ENCODE measurements at places on chromosomes 3 and 15.

DNA sequence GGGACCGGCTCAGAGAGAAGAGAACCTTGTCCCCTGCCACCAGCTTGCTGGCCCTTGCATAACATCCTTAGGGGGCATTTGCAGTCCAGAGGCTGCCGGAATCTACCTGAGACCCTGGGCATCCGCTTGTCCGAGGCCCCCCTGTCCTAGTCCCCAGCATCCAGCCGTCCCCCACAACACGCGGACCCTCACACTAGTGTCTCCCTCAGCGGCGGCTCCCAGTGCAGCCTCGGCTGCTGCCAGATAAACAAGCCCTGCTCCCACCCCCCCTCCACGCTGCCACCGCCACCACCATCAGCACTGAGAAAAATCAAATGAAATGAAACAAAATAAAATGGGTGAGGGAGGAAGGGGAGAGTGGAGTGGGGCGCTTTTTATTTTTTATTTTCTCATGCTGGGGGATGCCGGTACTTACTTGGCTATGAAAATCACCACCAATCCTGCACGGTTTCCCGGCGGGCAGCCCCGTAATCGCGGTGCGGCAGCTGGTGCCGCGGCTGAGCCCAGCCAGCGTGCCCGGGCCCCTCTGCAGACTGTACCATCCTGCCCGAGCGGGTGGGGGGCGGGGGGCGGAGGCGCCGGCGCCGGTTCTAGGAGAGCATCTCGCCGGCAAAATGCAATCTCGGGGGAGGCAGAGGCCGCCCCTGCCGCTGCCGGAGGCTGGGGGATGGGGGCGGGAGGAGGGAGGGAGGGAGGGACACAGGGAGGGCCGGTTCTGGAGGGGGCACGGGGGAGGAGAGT lies at the start of gene ATP2B2:
TSS of gene ATP2B2 (minus strand) at position 537 of the 741 bp plus-strand sequence. CDS start 56,043 bp downstream, outside the sequence.
- DNase-seq, result no peak

DNA sequence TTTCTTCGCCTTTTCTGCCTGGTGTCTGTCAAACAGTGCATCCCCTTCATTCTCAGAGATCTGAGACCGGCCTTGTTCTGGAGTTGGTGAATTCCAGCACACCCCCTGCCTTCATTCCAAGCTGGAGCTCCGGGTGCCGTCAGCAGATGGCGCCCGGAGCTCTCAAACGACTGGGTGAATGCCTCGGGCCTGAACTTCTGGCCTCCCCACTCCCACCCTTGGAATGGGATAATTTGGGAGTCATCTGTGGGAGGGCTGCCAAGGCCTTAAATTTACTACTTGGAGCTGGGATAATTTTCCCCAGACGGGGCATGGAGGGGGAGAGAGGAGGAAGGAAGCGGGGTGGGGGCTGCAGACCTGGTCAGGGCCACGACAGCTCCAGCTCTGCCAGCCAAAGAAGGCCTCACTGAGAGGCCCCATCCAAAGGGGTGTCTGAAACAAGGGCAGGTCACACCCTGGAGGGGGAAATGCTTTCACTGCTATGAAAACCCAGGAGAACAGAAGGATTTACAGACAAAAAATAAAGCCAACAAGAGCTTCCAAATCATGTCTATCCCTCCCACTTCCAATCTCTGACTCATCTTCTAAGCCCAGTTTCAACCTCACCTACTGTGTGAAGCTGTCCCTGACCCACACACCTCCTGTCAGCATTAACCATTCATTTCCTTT lies 187.9 kb downstream of the OPA1 start:
- peak; percentile 65 for DNase-seq

- no peak for DNase-seq
Observed at GRCh38 chr15:74417225-74417624, 16.5 kb downstream of the SEMA7A start.

DNA sequence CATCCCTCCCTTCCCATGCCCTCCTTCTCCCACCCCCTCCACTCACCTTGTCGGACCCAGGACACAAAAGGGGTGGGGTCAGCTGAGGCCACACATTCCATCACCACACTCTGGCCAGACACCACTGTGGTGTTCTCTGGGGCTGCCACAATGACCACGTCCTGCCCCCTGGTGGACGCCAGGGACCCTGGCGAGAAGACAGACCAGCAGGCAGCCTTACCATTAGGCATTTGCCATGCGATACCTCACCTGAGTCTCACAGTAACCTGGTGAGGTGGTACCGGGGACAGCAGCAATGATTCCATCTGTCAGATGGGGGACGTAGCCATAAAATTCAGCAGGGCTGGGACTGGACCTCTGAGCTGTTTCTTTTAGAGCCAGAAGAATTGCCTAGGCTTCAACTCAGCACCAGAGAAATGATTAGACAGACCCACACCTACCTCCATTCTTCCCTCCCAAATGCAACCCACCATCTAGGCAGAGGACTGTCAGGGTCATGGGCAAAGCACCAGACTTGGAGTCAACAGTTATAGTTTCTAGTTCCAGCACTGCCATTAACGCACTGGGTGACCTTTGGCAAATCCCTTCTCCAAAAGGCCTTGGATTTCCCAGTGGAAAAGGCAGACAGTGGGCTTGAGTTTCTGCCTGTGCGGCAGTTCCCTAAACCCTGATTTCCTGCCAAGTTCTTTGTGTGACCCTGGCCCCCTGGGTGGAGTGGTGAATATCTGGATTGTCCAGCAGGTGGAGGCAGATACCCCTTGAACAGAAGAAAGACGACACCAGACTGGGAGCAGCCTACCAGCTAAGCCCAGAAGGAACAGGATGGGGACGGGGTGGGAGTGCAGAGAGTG lies 21.8 kb downstream of the IGDCC4 start:
- DNase-seq, result no peak

DNA sequence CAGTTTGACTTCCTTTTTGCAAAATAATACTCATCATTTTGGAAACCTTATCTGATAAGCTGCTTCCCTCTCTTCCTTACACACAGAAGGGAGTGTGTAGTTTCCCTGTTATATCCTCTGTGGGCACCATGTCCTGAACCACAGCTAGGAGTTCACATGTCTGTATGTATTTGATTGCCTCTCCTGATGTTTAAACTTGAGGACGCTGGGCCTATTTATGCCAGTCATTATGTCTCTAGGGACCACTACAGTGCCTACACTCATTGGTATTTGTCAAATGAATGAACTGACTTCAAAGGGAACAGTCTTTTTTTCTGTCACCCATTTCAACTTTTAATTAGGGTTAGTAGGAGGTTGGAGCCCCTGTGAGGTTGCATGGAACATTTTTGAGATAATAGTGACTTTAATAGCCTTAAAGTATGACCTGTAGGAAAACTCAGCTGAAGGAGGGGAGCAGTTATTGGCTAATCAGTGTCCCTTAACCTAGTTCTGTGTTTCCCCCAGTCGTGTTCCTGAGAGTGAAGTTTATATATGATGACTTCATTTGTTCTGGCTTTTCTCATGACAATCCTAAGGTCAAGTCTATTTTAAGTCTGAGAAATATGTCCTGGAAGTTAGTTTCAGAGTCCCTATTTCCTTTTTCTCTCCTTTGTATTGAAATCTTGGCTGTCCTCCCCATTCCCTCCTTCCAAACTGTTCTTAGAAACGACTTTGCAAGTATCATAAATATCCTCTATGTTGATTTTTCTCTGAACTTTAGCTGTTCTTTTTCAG lies 28.9 kb downstream of the PDE8A start:
- DNase-seq, result no peak

GRCh38 chr15:31102039-31102321 lies 455 bp upstream of the TRPM1 start:
- no peak for DNase-seq

DNA sequence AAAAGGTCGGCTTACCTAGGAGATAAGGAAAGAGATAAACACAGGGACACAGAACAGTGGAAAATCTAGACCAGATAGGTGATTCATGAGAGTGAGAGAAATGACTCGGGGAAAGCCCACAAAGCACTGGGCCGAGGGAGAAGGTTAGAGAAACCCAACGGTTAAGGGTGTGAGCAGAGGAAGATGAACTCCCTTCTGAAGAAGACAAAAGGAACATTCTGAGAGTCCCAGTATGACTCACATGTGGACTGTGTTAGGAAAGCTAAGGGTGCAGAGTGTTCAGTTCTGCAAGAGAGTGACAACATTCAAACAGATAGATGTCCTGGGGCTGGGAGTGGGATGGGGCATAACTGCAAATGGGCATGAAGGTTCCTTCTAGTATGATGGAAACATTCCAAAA lies 83.0 kb downstream of the CNTN3 start:
- no peak for DNase-seq

GRCh38 chr3:166900866-166901577 lies 479.1 kb downstream of the ZBBX start:
- no peak for DNase-seq

- no peak for DNase-seq
Observed at GRCh38 chr15:62920682-62921502, 121.7 kb upstream of the TPM1 start.

DNA sequence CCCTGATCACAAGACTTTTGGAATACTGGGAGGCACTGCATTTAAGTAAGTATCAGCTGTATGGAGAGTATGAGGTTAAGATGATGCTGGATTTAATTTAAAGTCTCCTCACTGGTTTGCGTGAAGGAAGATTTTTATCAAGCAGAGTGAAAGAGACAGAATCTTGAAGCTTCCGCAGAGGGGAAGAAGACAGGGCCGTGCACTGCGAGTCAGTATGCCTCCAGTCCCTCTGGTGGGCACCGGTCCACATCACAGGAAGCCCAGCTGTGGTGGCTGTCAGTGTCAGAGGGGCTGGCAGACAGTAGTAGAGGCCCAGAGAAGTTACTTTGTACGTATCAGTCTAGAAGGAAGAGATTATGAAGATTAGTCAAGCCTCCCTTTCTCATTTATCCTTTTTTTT lies 379.0 kb upstream of the TPRG1 start:
- DNase-seq, result peak; percentile 25

DNA sequence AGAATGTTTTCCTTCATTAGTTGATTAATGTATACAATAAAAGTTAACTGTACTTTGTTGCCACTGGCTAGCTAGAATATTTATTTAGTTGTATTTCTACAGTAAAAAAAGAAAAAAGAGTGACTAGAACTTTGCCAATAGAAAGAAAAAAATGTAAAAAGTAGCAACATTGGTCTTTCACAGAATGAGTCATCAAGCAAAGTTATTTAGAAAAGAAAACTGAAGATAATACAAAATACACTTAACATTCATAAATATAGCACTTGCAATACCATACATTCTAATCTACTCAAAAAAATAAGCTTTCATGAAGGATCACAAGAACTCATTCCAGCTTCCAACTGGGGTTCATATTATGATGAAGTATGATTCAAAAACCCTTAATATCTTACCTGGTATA lies 83.4 kb downstream of the AQR start:
- DNase-seq, result no peak

GRCh38 chr3:30760040-30760695 lies 134.3 kb downstream of the GADL1 start:
- no peak for DNase-seq

GRCh38 chr3:27865731-27866130 lies 143.6 kb upstream of the EOMES start:
- DNase-seq, result no peak

DNA sequence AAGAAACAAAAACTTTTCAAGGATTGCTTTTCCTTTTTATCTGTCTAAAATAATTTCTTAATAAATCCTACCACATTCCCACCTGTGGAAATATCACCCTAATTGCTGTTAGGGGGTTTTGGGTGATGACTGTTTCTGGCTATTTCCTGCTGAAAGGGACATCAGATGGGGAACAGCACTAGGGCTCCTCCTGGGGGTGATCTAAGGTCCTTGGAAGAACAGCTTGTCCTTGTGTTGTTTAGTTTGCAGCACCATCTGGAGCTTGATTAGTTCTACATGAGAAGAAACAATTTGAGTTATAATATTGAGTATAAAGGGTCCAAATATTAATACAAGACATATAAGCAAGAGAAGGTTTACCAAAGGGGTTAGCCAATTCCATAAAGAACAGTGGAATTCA lies 18.7 kb downstream of the OR5H15 start:
- DNase-seq, result no peak

GRCh38 chr3:150490277-150490986 lies 55.9 kb downstream of the SERP1 start:
- no peak for DNase-seq

DNA sequence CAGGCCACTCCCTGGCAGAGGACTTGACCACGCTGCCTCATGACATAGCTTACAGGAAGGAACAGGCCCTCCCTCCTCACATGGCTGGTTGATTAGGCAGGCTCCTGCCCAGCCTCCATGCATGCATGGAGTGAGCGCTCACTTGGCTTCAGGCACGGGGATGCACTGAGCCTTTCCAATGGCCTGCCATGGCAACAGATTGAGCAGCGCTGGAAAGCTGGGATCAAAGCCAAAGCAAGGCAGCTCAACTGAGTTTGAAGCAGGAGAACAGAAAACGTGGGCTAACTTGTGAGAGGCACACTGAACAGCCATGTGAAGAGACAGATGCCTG lies 5.9 kb upstream of the GRAMD2A start:
- peak; percentile 61 for DNase-seq

DNA sequence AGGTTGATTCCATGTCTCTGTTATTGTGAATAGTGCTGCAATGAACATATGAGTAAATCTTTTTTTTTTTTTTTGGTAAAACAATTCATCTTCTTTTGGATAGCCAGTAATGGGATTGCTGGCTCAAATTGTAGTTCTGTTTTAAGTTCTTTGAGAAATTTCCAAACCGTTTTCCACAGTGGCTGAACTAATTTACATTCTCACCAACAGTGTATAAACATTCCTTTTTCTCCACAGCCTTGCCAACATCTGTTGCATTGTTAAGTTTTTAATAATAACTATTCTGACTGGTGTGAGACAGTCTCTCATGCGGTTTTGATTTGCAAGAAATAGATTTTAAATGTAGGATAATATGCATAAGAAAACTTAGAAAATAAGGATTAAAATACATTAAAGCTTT lies 279.0 kb upstream of the EPHA3 start:
- DNase-seq, result no peak

GRCh38 chr15:64809649-64810496 lies 15.6 kb downstream of the PIF1 start:
- peak; percentile 52 for DNase-seq

GRCh38 chr15:57090496-57090859 lies 172.0 kb downstream of the TCF12 start:
- DNase-seq, result no peak

DNA sequence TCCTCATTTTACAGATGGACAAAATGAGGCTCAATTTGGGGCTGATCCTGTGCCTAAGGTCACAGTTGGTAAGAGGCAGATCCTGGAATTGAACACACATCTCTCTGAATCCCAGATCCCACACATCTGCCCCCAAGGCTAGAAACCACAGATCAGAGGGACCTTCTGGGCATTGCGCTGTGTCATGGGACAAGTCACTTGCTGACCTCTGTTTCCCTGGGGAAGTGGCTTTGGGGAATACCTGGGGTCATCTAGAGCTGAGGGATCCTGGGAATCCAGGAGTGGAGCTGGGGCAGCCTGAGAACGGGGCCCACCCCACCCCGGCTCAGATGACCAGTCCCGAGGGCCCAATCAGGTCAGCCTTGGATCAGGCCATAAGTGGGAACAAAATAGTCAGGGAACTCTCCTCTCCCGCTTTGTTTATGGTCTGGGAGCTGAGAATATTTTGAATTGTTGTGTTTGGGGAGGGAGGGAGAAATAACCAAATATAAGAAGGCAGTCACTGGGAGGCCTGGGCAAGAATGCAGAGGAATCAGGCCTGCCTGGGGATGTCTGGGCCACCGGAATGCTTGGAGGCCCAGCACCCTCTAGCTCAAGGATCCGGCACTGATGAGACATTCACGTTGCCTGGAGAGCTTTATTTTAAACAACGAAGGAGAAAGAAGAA lies 8.8 kb upstream of the SLC6A6 start:
- DNase-seq, result no peak

GRCh38 chr3:38601956-38602550 lies 47.4 kb downstream of the SCN5A start:
- DNase-seq, result no peak

- DNase-seq, result no peak
Observed at GRCh38 chr3:133763797-133764683, 17.8 kb downstream of the TF start.
